ENCODE measurements at places on chromosomes 3 and 15. TPM values are rescaled to one million over a fixed set of nuclear protein-coding genes. Genes with fewer than 3 reads are reported as not detected.
A peak's percentile ranks its signal among the peaks of the same experiment; 100 is the strongest.

- peak; percentile 81 for DNase-seq
- H3K27me3 ChIP-seq, result peaks cover 6% of the 10 kb centered on the region
- H3K27ac ChIP-seq, result no peak overlapping the region
- H3K4me1 ChIP-seq, result no peaks in the 10 kb centered on the region
- H3K4me3 ChIP-seq, result no peak overlapping the region
Measured at GRCh38 chr3:14508966-14509795, 31.0 kb downstream of the GRIP2 start.

Gene ZNF620
- 4.3 TPM for total RNA-seq

Gene ACAD11
- 39.0 TPM for total RNA-seq

Gene NEDD4
- total RNA-seq, result 12.5 TPM

Gene ZMYND10
- not detected for total RNA-seq

Gene PEX5L
- not detected for total RNA-seq

Gene NR2E3
- total RNA-seq, result 0.60 TPM

DNA sequence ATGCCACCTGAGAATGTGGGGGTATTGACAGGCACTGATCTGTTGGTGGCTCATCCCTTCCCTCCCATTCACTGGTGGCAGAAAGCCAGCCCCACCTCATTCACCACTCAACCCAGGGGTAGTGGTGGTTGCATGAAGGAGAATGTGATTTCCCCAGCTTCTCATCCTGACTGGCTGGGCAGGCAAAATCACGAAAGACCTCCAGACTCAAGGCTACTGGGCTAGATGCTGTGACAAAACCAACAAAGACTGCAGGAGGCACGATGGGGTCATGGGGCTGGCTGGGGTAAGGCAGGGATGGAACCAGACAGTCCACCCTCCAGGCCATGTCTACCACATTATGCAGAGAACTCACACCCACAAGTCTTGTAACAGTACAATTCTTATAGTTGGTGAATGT is 33.9 kb downstream of the FSTL1 start:
- H3K4me1 ChIP-seq, result peaks cover 50% of the 10 kb centered on the region
- H3K27me3 ChIP-seq, result no peaks in the 10 kb centered on the region
- H3K27ac ChIP-seq, result peak overlapping the region; percentile 79
- peak; percentile 60 for DNase-seq
- H3K36me3 ChIP-seq, result peaks cover 12% of the 10 kb centered on the region

Gene ZBBX
- total RNA-seq, result not detected

- no peaks in the 10 kb centered on the region for H3K36me3 ChIP-seq
- no peak overlapping the region for H3K4me3 ChIP-seq
- H3K27ac ChIP-seq, result no peak overlapping the region
- H3K4me1 ChIP-seq, result no peaks in the 10 kb centered on the region
- H3K27me3 ChIP-seq, result no peaks in the 10 kb centered on the region
Measured at GRCh38 chr15:34768530-34768929, 13.7 kb upstream of the GJD2 start.

- H3K4me1 ChIP-seq, result no peaks in the 10 kb centered on the region
Measured at GRCh38 chr3:49611719-49612118, 57.4 kb downstream of the BSN start.

DNA sequence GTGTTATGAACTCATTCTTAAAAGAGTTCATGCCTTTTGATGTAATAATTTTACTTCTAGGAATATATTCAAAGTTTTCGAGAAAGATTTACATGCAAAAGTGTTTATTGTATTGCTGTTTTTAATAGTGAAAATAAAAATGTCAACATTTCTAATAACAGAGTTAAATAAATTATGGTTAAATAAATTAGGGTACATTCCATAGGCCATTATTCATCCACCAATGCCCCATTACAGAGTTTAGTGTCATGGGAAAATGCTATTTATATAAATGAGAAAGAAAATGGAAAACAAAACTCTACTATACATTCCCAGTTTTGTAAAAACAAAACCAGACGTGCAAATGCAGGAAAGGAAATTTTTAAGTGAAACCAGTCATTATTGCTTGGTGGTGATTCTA is 538.1 kb upstream of the TBL1XR1 start:
- no peaks in the 10 kb centered on the region for H3K27me3 ChIP-seq
- no peak overlapping the region for H3K4me3 ChIP-seq
- H3K36me3 ChIP-seq, result no peaks in the 10 kb centered on the region
- no peak overlapping the region for H3K27ac ChIP-seq
- DNase-seq, result no peak
- peaks cover 3% of the 10 kb centered on the region for H3K4me1 ChIP-seq

Gene COX5A
- total RNA-seq, result 60.9 TPM

Gene SPATA12
- 0.83 TPM for total RNA-seq

- no peaks in the 10 kb centered on the region for H3K4me1 ChIP-seq
- no peaks in the 10 kb centered on the region for H3K36me3 ChIP-seq
Measured at GRCh38 chr15:39367596-39367995, 213.3 kb upstream of the THBS1 start.

Gene LRRN1
- total RNA-seq, result 0.11 TPM

GRCh38 chr3:145983101-145983500 is 177.9 kb downstream of the PLOD2 start:
- H3K4me1 ChIP-seq, result no peaks in the 10 kb centered on the region
- no peak overlapping the region for H3K4me3 ChIP-seq
- no peaks in the 10 kb centered on the region for H3K36me3 ChIP-seq
- H3K27ac ChIP-seq, result no peak overlapping the region

Gene ZDHHC19
- total RNA-seq, result 20.4 TPM

GRCh38 chr15:40941528-40942336 is 11.5 kb upstream of the CHAC1 start:
- no peak overlapping the region for H3K4me3 ChIP-seq
- peak; percentile 86 for DNase-seq
- H3K4me1 ChIP-seq, result peaks cover 15% of the 10 kb centered on the region
- H3K27me3 ChIP-seq, result no peaks in the 10 kb centered on the region
- no peaks in the 10 kb centered on the region for H3K36me3 ChIP-seq

GRCh38 chr3:59866076-59866475 is 816.3 kb upstream of the CFAP20DC start:
- no peak for DNase-seq
- no peak overlapping the region for H3K27ac ChIP-seq
- no peaks in the 10 kb centered on the region for H3K36me3 ChIP-seq

GRCh38 chr3:18092726-18093125 is 332.4 kb downstream of the SATB1 start:
- H3K27me3 ChIP-seq, result no peaks in the 10 kb centered on the region
- no peak for DNase-seq
- H3K4me3 ChIP-seq, result no peak overlapping the region
- H3K36me3 ChIP-seq, result no peaks in the 10 kb centered on the region

Gene GADL1
- total RNA-seq, result 0.07 TPM

Gene SLC2A2
- total RNA-seq, result not detected

DNA sequence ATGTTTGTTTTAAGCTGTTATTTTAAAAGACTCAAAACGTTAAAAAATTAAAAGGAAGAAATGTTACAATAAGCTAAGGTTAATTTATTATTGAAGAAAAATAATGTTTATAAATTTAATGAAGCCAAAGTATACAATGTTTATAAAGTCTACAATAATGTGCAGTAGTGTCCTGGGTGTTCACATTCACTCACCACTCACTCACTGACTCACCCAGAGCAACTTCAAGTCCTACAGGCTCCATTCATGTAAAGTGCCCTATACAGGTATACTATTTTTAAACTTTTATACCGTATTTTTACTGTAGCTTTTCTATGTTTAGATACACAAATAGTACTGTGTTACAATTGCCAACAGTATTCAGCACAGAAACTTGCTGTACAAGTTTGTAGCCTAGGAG is 55.2 kb downstream of the COL8A1 start:
- no peaks in the 10 kb centered on the region for H3K4me1 ChIP-seq

DNA sequence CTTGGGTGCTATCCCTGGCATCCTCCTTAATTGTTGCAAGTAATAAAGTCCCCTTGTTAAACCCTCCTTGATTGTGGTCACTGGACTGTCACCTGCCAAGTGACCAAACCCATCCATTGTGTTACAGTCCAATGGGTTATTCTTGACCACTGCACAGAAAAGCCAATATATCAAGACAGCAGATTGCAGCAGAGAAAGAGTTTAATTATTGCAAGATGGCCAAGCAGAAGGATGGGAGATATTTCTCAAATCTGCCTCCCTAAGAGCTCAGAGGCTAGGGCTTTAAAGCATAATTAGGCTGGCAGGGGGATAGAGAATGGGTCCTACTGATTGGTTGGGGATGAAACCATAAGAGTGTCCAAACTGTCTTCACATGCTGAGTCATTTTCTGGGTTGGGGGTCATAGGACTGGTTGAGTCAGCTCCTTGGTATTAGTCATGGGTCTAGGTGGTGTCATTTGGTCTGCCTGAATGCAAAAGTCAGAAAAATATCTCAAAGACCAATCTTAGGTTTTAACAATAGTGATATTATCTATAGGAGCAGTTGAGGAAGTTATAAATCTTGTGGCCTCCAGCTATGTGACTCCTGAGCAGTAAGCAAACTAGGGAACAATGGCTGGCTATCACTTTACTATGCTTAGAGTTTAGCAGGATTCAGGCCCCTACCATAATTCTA is 19.1 kb upstream of the XYLB start:
- H3K4me1 ChIP-seq, result no peaks in the 10 kb centered on the region
- no peaks in the 10 kb centered on the region for H3K36me3 ChIP-seq
- H3K4me3 ChIP-seq, result no peak overlapping the region
- H3K27ac ChIP-seq, result no peak overlapping the region
- no peak for DNase-seq
- H3K27me3 ChIP-seq, result no peaks in the 10 kb centered on the region

GRCh38 chr15:31503256-31503655 is 176.6 kb downstream of the KLF13 start:
- no peak overlapping the region for H3K4me3 ChIP-seq
- DNase-seq, result no peak
- H3K36me3 ChIP-seq, result no peaks in the 10 kb centered on the region

- H3K27ac ChIP-seq, result no peak overlapping the region
- H3K4me1 ChIP-seq, result no peaks in the 10 kb centered on the region
- DNase-seq, result no peak
Measured at GRCh38 chr3:101989578-101990200, 140.4 kb downstream of the NFKBIZ start.

Gene GOLGA8Q
- total RNA-seq, result 1.6 TPM

DNA sequence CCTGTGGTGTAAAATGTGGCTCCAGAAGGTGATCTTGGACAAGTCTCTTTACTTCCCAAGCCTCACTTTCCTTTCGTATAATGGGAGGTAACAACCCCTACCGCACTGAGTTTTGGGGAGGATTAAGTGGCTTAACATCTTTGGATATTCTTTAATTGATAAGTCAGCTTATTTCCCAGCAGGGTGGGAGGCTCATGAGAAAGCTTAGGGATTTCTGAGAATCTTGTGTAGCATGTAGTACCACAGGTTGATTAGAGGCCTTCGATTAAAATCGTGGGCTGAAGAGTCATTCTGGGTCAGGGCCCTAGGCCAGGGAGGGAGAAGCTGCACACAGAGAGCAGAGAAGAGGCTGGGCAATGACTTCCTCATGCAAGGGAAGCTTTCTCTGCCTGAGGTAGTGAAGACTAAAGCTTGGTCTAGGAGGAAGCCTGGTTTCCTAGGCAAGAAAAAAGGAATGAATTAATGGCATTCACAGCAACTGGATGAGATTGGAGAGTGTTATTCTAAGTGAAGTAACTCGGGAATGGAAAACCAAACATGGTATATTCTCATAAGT is 1.5 kb upstream of the NMNAT3 start:
- no peak for DNase-seq
- H3K4me3 ChIP-seq, result no peak overlapping the region
- H3K36me3 ChIP-seq, result no peaks in the 10 kb centered on the region
- H3K4me1 ChIP-seq, result no peaks in the 10 kb centered on the region
- no peak overlapping the region for H3K27ac ChIP-seq

DNA sequence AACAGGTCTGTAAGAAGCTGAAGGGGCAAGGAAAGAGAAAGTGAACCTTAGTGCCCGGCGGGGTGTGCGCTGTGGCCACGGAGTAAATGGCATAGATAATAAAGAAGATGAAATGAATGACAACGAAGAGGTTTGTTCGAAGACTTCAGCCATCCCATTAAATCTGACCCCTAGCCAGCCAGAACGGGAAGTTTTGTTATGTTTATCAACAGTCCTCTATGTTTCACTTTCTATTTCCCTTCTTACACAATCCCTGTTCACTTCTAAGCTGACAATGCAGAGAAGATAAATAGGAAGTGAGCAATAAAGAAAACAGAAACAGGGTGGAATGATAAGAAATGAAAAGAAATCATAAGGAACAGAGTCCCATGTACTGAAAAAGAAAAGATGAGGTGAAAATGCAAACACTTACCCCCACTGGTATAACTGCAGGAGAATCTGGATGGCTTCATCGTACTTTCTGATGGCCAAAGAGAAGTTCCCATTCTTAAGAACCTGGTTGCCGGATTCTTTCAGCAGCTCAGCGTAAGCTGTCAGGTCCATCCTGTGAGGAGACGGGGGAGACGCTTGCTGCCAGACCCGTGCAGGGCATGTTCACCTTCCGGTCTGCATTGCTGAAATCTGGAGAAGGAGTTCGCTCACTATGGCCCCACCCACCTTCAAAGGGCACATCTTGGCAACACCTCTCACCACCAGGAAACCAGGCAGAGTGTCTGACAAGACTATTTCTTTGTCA is 36.8 kb downstream of the TRANK1 start:
- no peaks in the 10 kb centered on the region for H3K27me3 ChIP-seq
- no peaks in the 10 kb centered on the region for H3K36me3 ChIP-seq
- peak; percentile 70 for DNase-seq
- H3K4me3 ChIP-seq, result peak overlapping the region; percentile 58
- peaks cover 24% of the 10 kb centered on the region for H3K4me1 ChIP-seq
- peak overlapping the region; percentile 59 for H3K27ac ChIP-seq

Data from adrenal gland (tissue), 19 donors.